ENCODE measurements at places on chromosomes 13 and 19. TPM values are rescaled to one million over a fixed set of nuclear protein-coding genes. Genes with fewer than 3 reads are reported as not detected.

RBM42 gene
- total RNA-seq, result 102 TPM

UBE2L5 gene
- not detected for total RNA-seq

FOSB gene
- total RNA-seq, result 11.8 TPM

PSG1 gene
- 1.1 TPM for total RNA-seq

ZNF577 gene
- 0.87 TPM for total RNA-seq

APOE gene
- 1.2 TPM for total RNA-seq

All from mammary microvascular endothelial cell (primary cell).